ENCODE measurements at places on chromosomes 7 and 10. TPM values are rescaled to one million over a fixed set of nuclear protein-coding genes. Genes with fewer than 3 reads are reported as not detected.

Gene NPY4R2
- not detected for total RNA-seq

Gene OPN1SW
- total RNA-seq, result not detected

Gene CCNJ
- total RNA-seq, result 4.7 TPM

Gene TEX47
- total RNA-seq, result not detected

Gene BAMBI
- total RNA-seq, result 4.1 TPM

Gene EBLN1
- total RNA-seq, result not detected

Gene NOS3
- 9.4 TPM for total RNA-seq

Gene PARD3
- total RNA-seq, result 8.2 TPM

Gene CPXM2
- 0.18 TPM for total RNA-seq

GRCh38 chr7:156947120-156947843 is 2.2 kb upstream of the NOM1 start:
- H3K36me3 ChIP-seq, result peaks cover 4% of the 10 kb centered on the region
- H3K27me3 ChIP-seq, result peaks cover 38% of the 10 kb centered on the region

GRCh38 chr10:93462881-93463280 is 19.3 kb downstream of the MYOF start:
- H3K36me3 ChIP-seq, result no peaks in the 10 kb centered on the region
- peaks cover 7% of the 10 kb centered on the region for H3K27me3 ChIP-seq
- H3K4me1 ChIP-seq, result peaks cover 8% of the 10 kb centered on the region
- H3K27ac ChIP-seq, result peak overlapping the region; percentile 81
- no peak for DNase-seq

GRCh38 chr10:73017955-73018480 is 63.4 kb upstream of the PLA2G12B start:
- no peak overlapping the region for H3K4me3 ChIP-seq
- H3K36me3 ChIP-seq, result peaks cover 15% of the 10 kb centered on the region
- no peak overlapping the region for H3K27ac ChIP-seq
- DNase-seq, result no peak
- H3K4me1 ChIP-seq, result peaks cover 15% of the 10 kb centered on the region

DNA sequence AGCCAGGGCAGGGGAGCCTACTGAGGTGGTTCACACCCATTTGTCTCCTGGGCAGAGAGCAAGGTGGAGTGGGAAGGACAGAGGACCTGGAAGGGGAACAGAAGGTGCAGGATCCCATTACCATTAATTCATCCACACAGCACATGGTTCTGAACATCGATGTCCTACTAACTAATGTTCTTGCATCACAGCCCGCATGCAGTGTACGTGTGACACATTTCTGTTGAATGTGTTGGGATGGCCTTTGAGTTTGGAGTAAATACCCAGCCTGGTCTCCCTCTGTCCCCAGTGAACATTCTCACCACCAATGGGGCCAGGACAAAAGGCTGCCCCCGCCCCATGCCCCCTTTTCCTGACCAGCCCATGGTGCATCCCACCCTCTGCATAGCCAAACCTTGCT is 46.3 kb downstream of the FAM241B start:
- H3K27me3 ChIP-seq, result peaks cover 51% of the 10 kb centered on the region
- DNase-seq, result no peak
- H3K27ac ChIP-seq, result no peak overlapping the region
- H3K4me3 ChIP-seq, result no peak overlapping the region

GRCh38 chr10:47176903-47177868 is 122.8 kb upstream of the GDF10 start:
- no peak overlapping the region for H3K27ac ChIP-seq
- H3K4me3 ChIP-seq, result no peak overlapping the region
- no peaks in the 10 kb centered on the region for H3K36me3 ChIP-seq
- no peak for DNase-seq
- H3K27me3 ChIP-seq, result no peaks in the 10 kb centered on the region
- H3K4me1 ChIP-seq, result no peaks in the 10 kb centered on the region

DNA sequence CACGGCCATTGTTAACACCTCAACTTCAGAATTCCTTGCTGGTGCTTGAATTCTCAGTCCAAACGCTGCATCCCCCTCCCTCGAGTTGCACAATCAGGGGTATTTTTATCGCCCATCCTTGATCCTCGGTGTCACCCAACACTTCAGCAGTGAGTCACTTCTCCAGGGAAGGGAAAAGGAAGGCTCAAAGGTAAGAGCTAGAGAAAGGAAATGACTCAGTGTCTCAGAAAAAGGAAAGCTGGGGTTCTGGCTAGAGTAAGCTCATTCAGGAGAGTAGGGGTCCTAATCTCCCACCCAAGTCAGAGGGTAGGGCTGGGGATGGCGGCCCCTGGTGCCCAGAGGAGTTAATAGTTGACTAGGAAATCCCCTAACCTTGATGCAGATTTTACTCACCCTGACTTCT is 39.8 kb upstream of the TRIM8 start:
- H3K4me1 ChIP-seq, result peaks cover 9% of the 10 kb centered on the region
- DNase-seq, result no peak
- H3K4me3 ChIP-seq, result no peak overlapping the region
- no peaks in the 10 kb centered on the region for H3K27me3 ChIP-seq

DNA sequence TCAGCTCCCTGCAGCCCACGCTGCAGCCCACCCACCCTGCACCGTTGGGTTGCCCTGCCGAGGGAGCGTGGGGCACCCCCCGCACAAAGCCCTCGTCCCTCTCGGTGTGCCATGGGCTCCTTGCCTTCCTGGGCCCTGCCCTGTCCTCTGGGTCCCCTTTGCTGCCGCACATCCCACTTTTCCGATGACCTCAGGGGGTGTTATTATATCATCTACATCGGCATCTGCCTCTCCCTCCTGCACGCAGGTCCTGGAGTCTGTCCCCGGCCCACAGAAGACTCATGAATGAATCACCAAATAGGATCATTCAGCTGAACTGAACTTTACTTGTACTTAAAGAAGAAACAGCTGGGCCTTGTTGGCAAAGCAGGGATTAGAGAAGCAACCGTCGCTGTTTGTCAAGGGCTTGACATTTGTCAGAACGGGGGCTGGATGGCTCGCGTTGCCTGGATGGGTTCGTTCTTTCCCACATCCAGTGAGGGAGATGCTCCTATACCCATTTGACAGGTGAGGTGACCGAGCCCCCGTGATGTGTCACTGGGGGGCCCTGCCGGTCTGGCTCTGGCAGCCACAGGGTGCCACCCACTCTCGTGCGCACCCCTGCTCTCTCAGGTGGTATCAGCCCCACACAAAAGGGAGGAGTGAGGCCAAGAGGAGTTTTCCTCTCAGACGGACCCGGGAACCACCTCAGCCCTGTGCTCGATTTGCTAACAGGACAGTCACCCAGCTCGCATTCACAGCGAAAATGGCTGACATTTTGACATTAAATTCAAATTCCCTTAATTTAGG is 58.6 kb upstream of the EBF3 start:
- no peak for DNase-seq
- no peaks in the 10 kb centered on the region for H3K4me1 ChIP-seq
- H3K36me3 ChIP-seq, result no peaks in the 10 kb centered on the region
- no peaks in the 10 kb centered on the region for H3K27me3 ChIP-seq
- no peak overlapping the region for H3K4me3 ChIP-seq

DNA sequence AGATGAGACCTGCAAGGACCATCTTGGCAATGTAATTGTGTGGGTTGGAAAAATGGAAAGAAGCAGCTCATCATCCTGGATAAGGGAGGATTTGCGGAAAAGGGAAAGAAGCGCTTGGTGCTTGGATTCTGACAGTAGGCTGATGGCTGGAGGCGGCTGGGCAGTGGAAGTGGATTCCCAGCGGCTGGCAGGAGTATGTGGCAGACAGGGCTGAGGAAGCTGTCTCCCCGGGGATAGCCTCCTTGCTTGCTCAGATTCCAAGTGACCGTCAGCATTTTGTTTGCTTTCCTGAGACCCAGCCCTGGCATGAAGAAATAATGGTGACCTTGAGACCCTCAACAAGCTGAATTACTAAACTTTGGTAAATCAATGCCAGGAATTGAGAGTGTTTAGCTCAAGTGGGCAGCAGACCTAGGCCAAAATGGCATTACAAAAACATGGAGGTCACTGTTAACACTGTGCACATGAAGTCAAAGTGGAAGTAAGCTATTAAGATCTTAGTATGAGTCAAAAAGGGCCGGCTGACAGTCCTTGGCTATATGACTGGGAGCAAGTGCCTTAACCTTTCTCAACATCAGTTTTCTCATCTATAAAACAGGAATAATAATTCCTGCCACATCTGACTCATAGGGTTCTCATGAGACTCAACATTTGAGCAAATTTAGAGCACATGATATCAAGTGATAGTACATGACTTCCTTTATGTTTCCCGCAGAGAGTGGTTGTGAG is 21.3 kb downstream of the SLC25A28 start:
- H3K36me3 ChIP-seq, result peaks cover 3% of the 10 kb centered on the region
- H3K27me3 ChIP-seq, result peaks cover 48% of the 10 kb centered on the region
- H3K27ac ChIP-seq, result no peak overlapping the region
- no peak overlapping the region for H3K4me3 ChIP-seq
- H3K4me1 ChIP-seq, result peaks cover 11% of the 10 kb centered on the region

GRCh38 chr7:139079861-139080260 is 29.7 kb downstream of the ZC3HAV1 start:
- peaks cover 8% of the 10 kb centered on the region for H3K36me3 ChIP-seq
- H3K4me3 ChIP-seq, result peak overlapping the region; percentile 43
- no peaks in the 10 kb centered on the region for H3K27me3 ChIP-seq
- H3K4me1 ChIP-seq, result peaks cover 49% of the 10 kb centered on the region
- no peak for DNase-seq

GRCh38 chr10:4813496-4813895 is 12.5 kb upstream of the AKR1E2 start:
- no peak overlapping the region for H3K27ac ChIP-seq
- H3K4me1 ChIP-seq, result peaks cover 3% of the 10 kb centered on the region
- peaks cover 45% of the 10 kb centered on the region for H3K27me3 ChIP-seq
- DNase-seq, result no peak

- no peak overlapping the region for H3K4me3 ChIP-seq
- no peak for DNase-seq
- no peak overlapping the region for H3K27ac ChIP-seq
- H3K36me3 ChIP-seq, result no peaks in the 10 kb centered on the region
- peaks cover 40% of the 10 kb centered on the region for H3K27me3 ChIP-seq
These were observed 81.2 kb downstream of the CTBP2 start for GRCh38 chr10:125079091-125079600.

- no peak overlapping the region for H3K27ac ChIP-seq
- peaks cover 6% of the 10 kb centered on the region for H3K36me3 ChIP-seq
- H3K4me1 ChIP-seq, result peaks cover 6% of the 10 kb centered on the region
- H3K27me3 ChIP-seq, result no peaks in the 10 kb centered on the region
- no peak overlapping the region for H3K4me3 ChIP-seq
These were observed 120.3 kb downstream of the BUB3 start for GRCh38 chr10:123274306-123275135.

- no peak overlapping the region for H3K27ac ChIP-seq
- H3K4me1 ChIP-seq, result no peaks in the 10 kb centered on the region
- no peak for DNase-seq
These were observed 234.7 kb upstream of the TCERG1L start for GRCh38 chr10:131546086-131546810.

DNA sequence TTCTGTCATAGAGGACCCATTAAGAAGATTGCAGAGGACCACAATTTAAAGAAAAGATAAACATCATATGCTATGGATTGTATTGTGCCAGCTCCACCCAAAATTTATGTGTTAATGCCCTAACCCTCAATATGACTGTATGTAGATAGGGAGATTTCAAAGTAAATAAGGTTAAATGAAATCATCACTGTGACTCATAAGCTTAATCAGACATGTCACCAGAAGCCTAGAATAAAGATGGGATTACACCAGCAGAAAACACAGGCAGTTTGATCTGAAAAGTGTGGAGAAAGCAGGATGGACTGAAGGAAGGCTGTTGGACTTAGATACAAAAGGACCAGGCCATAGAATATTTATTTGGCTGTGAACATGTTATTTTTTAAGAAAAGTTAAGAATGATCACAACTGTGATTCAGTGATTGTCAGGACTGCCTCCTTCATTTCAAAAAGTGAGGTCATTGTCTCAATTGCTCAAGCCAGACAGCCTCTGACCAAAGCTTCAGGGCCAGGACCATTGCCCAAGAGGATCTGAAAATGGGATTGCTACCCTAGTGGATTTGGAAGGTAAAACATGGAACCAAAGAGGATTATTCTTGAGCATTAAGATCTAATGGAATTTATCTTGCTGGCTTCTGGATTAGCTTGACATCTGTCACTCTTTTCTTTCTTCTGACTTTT is 270.8 kb upstream of the POM121L12 start:
- H3K36me3 ChIP-seq, result no peaks in the 10 kb centered on the region
- H3K4me3 ChIP-seq, result no peak overlapping the region
- no peaks in the 10 kb centered on the region for H3K27me3 ChIP-seq
- H3K27ac ChIP-seq, result no peak overlapping the region
